ENCODE measurements at places on chromosomes 1 and 21.

GRCh38 chr21:41816583-41817165, 49.8 kb upstream of the RIPK4 start:
- no peak for DNase-seq

DNA sequence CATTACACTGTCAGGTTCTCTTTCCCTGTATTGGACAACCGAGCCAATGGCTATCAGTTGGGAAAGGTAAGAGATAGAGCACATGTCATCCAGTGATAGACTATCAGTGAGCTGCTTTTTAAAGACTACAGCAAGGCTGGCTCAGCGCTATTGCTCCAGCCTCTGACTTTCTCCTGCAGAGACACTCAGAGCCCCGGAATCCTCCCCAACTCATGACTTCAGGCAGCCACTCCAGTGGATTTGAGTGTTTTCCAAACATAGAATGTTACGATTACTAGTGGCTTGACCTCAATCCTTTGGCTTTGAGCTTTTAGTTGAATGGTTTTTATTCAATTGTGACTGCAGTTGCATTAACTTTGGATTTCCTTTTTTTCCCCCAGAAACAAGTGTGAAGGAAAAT, 331.9 kb downstream of the DISC1 start:
- DNase-seq = no peak

DNA sequence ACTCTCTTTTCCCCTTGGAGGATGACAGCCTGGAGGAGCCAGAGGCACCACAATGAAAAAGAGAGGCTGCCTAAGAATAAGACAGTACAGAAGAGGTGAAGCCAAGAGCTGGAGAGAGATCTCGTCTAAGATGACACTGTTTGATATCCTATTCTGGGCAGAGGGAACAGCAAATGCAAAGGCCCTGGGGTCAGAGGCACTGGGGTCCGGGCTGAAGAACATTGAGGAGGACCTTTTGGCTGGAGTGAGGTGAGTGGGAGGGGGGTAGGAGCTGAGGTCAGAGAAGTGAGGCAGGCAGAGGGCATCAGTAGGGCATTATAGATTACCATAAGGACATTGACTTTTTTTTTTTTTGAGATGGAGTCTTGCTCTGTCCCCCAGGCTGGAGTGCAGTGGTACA, 19.3 kb upstream of the TMEM51 start:
- no peak for DNase-seq

DNA sequence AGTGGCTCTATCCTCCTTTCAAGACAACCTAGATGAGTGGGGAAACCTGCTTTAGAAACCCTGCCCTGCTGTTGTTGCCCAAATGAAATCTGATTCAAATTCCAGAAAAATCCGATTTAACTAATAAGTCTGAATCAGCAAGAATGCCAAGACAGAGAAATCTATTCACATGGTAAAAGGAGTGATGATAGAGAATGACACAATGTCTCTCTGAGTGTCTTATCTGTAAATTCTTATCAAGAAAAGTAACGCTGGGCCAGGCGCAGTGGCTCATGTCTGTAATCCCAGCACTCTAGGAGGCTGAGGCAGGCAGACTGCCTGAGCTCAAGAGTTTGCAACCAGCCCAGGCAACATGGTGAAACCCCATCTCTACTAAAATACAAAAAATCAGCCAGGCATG, 13.7 kb upstream of the GUCA2A start:
- no peak for DNase-seq

DNA sequence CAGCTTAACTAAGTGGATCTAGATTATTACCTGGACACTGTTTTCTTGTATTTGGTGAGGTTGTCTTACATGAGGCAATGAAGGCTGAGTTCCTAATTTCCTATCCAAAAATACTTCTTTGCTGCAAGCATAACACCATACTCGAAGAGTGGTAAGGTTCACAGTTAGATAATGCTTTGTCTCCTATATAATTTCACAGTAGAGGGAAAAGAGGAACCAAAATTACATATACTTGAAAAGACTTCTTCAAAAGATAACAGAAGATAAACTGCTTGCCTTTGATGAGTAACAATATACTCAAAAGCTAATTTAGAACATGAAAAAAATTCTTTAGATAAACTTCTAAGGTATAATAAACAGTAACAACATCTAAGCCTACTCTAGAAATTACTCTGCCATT, 20.4 kb downstream of the USP33 start:
- no peak for DNase-seq

- DNase-seq = no peak
Measured at GRCh38 chr1:59568158-59568935, 246.4 kb upstream of the HOOK1 start.

DNA sequence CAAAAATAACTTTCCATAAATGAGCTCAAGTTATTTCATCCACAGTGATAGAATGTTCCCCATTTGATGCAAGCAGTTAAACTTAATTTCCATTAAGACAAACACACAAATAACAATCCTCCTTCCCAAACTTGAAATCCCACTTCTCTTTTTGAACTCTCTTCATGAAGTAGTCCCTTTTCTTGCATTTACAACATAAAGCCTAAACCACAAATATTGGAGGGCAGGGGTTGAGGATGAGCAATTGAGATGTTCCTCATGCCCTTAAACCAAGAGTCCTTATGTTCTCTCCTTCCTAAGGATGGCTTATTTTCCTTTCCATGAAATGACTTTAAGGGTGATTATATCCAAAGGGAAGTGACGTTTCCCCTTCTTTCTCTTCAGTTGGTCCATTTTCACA, 228.8 kb downstream of the DISC1 start:
- no peak for DNase-seq

- DNase-seq = no peak
Measured at GRCh38 chr1:182685215-182685614, 828 bp upstream of the RGS8 start.

GRCh38 chr1:69661686-69662085, 94.0 kb downstream of the LRRC7 start:
- DNase-seq = no peak

- no peak for DNase-seq
Measured at GRCh38 chr1:20400341-20401177, 85.5 kb downstream of the CAMK2N1 start.

- no peak for DNase-seq
Measured at GRCh38 chr1:19333587-19334354, 21.6 kb downstream of the SLC66A1 start.

GRCh38 chr1:3735027-3735681, 17.1 kb upstream of the CCDC27 start:
- no peak for DNase-seq

DNA sequence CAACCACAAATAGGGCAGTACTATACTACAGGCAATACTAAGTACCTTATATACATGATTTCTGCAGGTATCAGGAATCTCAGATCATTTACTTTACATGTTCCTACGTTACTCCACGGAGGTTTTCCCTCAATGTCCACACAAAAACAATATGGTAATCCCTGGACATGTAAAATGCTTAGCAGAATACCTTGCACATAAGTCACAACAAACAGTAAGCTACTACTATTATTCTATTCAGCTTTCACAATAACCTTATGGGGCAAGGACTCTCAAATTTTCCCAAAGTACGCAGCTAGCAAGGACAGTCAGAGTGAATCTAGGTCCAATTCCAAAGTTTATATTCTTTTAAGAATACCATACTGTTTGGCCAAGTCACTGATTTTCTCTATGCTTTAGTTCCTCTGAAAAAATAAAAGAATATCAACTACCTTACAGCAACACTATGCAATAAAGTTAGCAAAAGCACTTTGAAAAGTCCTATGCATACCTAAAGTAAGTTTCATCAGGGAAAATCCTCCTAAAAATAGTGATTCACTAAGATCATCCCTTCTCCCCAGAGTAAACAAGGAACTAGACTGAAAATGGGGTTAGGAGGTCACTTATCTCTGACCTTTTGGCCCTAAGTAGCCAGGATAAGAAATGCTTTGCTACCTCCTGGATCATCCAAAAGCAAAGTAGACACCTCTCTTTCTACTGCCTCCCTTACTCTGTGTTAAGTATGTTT, 67.4 kb downstream of the LUZP1 start:
- no peak for DNase-seq

DNA sequence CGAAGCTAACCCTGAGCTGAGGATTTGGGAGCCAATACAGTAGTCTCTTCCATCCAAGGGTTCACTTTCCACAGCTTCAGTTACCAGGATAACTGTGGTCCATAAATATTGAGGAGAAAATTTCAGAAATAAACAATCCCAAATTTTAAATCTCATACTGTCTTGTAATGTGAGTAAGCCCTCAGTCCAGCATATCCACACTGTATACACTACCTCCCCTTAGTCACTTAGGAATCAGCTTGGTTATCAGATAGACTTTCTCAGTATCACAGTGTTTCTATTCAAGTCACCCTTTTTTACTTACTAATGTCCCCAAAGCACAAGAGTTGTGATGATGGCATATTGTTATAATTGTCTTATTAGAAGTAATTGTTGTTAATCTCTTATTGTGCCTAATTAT, 102.3 kb upstream of the GNG12 start:
- no peak for DNase-seq

- DNase-seq = no peak
Measured at GRCh38 chr1:101769520-101769919, 227.2 kb downstream of the OLFM3 start.

DNA sequence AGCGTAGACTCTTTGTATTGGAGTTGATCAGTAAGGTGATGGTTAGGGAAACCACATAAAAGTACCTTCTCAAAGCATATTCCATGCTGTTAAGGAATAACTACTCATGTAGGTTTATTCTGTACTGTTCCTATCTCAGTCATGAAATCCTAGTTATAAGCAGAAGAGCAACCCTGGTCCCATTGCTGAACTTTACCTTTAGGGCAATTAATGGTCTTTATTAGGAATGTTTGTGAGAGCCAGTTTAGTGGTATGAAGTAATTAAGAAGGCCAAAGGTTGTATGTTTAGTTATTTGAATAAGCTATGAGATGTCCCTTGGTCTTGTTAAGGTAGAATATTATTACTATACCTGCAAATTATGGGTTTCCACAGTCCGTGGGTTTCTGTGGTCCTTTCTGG, 44.0 kb downstream of the ACP6 start:
- no peak for DNase-seq

GRCh38 chr1:119829625-119830024, 18.4 kb upstream of the REG4 start:
- peak; percentile 18 for DNase-seq

DNA sequence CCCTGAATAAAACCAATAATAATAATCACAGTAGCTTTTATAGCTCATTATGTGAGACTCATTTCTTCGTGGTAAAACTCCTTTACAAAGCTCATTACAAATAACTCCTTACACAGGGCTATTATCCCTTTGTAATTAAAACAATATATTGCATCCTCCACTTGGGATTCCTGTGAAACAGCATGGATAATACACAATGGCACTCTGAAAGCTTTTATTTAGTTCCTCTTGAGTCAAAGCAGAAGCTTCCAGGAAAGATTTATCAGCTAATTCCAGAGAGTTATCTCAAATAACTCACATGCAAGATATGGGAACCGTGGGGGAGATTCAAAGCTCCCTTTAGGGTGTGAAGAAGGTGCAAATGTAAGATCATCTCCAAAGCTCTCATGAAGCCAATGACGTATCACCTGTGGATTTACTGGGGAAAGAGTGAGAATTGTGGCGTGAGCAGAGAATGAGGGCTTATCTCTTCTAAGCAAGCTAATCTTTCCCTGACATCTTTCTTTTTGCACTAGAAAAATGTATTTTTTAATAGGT, 60.4 kb upstream of the GJA5 start:
- DNase-seq = no peak

GRCh38 chr1:179337288-179337687, 28.5 kb upstream of the AXDND1 start:
- no peak for DNase-seq

DNA sequence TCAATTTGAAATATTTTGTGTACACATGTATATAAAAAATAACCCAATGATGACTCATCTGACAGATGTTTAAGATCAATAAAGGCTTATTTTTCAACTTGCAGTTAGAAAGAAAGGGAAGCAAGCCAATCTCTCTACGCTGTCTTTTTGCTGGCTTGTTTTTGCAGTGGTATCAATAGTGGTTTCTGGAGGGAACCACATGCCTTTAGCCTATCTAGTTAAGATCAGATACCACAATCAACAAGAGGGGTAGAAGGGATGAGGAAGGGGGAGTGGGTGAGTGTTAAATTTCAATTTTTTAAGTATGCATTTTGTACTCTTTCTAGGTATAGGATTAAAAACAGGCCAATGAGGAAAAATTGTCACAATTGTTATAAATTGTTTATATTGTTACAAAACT, 276.2 kb downstream of the KCNH1 start:
- no peak for DNase-seq

DNA sequence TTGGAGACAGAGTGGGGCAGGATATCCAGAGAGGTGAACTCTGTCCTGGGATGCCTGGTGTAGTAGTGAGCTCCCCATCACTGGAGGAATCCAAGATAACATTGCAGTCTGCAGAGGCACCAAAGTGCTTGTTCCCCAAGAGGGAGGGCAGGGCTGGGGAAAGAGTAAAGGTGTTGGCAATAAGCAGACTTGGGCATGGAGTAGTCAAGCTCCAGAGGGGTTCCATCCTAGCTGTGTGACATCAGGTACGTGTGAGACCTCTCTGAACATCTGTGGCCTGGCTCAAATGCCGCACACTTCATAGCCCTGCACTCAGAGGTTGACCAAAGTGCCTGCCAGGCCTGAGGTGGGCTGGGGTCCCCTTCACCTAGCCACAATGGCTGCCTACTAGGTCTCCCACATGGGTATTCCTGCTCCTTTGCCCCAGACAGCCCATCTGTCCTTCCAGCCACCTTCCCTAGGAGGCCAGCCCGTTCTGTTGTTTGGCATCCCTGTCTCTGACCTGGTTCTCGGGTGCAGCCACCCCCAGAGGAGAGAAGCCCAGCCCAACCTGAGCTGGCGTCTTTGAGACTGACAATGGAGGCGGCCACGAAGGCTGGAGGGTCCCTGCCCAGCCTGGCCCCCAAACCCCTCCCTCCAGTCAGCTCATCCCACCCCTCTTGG, 2.8 kb upstream of the ARF1 start:
- DNase-seq = no peak

GRCh38 chr1:17121881-17122280, 2.6 kb upstream of the PADI2 start:
- no peak for DNase-seq

GRCh38 chr21:29096218-29097015, 23.0 kb upstream of the CCT8 start:
- no peak for DNase-seq

DNA sequence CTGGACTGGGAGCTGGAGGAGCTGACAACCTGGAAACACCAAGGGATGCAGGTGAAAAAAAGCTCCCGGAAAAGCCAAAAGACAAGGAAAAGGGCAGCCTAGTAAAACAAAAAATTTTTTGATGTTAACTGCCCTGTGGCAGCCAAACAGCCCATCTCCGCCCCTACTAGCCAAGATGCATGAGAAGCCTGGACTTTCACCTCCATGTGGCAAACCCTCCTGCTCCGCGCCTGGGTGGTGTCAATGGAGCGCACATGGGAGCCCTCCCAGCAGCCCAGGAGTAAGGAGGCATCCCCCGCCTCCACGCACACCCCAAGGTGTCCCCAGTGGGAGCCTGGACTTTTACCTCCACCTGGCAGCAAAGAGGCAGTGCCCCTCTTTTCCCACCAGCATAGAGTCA, 30.5 kb downstream of the LEMD1 start:
- DNase-seq = no peak

All from NCI-H1436 treated with DMSO at 0.1 percent for 48 hours (cell line).